ENCODE measurements at places on chromosomes 11 and 22.

DNA sequence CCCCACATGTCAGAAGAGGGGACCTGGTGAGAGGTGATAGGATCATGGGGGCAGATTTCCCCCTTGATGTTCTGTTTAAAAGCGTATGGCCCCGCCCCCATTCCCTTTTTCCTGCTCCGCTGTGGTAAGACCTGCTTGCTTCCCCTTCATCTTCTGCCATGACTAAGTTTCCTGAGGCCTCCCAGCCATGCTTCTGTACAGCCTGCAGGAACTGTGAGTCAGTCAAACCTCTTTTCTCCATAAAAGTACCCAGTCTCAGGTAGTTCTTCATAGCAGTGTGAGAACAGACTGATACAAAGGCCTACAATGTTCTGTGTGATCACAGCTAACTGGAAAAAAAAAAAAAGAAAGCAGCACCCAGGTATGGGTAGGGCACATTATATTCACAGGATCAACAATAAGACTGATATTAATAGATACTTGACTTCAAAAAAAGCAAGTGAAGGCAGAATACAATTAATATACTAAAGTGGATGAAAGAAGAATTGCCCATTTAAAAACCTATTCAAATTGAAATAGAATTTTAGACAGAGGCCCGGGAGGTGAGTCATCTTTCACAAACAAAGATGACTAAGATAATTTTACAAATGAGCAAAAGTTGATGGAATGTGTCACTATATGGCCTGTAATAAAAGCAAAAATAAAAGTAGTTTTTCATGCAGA is 1.7 kb upstream of the OR52K1 start:
- DNase-seq: no peak

DNA sequence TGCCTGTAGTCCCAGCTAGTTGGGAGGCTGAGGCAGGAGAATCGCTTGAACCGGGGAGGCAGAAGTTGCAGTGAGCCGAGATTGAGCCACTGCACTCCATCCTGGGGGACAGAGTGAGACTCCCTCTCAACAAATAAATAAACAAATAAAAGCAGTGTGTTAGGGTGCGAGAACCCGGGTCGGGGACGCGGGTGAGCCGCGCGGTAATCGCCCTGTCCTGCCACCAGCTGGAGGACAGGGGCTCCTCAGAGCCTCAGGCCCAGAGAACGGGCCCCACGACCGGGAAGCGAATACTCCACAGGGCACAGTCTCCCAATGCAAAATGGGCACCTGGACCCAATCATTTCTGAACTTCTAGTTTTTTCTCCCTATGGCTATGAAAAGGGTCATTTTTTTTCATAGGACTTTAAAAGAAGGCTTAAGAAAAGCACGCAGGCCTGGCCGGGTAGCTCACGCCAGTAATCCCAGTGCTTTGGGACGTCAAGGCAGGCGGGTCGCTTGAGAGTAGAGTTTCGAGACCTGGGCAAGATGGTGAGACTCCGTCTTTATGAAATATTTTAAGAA is 744 bp upstream of the MCM5 start:
- no peak for DNase-seq

GRCh38 chr11:130638033-130638432 is 189.6 kb downstream of the ADAMTS15 start:
- no peak for DNase-seq

GRCh38 chr22:29713156-29713727 is 6.6 kb upstream of the CABP7 start:
- no peak for DNase-seq

- no peak for DNase-seq
Measured at GRCh38 chr22:46363611-46364321, 28.3 kb downstream of the TRMU start.

- DNase-seq: no peak
Measured at GRCh38 chr11:93738647-93739081, 2.6 kb downstream of the TAF1D start.

DNA sequence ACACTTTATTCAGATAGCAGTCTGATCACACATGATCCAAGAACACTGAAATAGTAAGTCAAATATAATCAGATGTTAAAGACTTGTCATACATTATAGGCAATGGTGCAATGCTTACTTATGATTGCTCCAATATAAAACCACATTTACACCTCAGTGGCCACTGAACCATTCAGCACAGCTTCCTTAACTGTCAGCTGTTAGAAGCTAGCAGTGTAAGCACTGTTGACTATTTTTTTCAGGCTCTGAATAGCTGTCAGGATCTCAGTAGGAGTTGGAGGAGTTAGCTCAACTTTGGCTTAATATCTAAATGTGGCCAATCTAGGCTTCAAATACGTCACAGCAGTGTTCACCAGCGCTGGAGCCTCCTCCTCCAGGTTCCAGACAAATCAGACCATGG is 36.6 kb downstream of the METTL15 start:
- DNase-seq: no peak

- DNase-seq: no peak
Measured at GRCh38 chr11:7759010-7759409, 37.7 kb downstream of the OR5P2 start.

- no peak for DNase-seq
Measured at GRCh38 chr11:78706551-78706950, 131.9 kb upstream of the NARS2 start.

All from stimulated activated CD4-positive, alpha-beta T cell treated with anti-CD3 and anti-CD28 coated beads, Interleukin-4, amount 100 ng/mL, for 4 hours (primary cell).